ENCODE measurements at places on chromosomes 16 and 17.

GRCh38 chr16:73319737-73320136 lies 271.8 kb upstream of the ZFHX3 start:
- DNase-seq, result no peak

- no peak for DNase-seq
Measured at GRCh38 chr17:63492940-63493339, 16.1 kb downstream of the ACE start.

- no peak for DNase-seq
Measured at GRCh38 chr16:87161822-87162676, 155.1 kb downstream of the C16orf95 start.

- no peak for DNase-seq
Measured at GRCh38 chr17:57405491-57406072, 149.3 kb downstream of the MSI2 start.

DNA sequence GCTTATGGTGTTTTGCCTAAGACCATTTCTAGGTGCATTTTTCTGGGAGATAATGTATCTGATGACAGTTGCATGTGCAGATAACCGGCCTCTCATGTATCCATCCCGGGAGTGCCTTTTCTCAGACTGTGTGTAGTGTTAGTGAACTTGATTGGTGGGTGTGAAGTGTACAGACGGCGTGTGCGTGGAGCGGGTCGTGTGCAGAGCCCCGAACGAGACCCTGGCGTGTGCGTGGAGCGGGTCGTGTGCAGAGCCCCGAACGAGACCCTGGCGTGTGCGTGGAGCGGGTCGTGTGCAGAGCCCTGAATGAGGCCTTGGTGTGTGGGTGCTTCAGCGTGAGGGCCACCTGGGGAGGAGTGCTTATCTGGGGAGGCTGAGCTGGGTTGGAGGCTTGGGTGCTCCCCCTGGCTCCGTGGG lies 28.9 kb upstream of the ZNF750 start:
- no peak for DNase-seq
